HuH-7.5 (cell line): ENCODE measurements at places on chromosomes 4 and X.

- no peak for DNase-seq
These were observed 12.2 kb upstream of the PDE6B start for GRCh38 chr4:613126-613525.

DNA sequence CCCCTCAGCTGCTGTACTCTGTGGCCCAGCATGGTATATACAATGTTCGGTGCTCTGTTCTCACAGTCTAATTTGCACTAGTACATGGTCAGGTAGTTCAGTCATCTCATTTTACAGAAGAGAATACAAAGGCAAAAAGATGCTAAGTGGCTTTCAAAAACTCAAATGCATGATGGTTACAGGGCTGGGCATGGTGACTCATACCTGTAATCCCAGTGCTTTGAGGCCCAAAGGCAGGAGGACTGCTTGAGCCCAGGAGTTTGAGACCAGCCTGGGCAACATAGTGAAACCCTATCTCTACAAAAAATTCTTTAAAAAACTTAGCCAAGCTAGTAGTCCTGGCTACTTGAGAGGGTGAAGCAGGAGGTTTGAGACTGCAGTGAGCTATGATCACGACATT, 210.5 kb upstream of the KIT start:
- DNase-seq, result no peak

- DNase-seq, result no peak
These were observed 142.6 kb downstream of the EGF start for GRCh38 chr4:110055158-110055768.

DNA sequence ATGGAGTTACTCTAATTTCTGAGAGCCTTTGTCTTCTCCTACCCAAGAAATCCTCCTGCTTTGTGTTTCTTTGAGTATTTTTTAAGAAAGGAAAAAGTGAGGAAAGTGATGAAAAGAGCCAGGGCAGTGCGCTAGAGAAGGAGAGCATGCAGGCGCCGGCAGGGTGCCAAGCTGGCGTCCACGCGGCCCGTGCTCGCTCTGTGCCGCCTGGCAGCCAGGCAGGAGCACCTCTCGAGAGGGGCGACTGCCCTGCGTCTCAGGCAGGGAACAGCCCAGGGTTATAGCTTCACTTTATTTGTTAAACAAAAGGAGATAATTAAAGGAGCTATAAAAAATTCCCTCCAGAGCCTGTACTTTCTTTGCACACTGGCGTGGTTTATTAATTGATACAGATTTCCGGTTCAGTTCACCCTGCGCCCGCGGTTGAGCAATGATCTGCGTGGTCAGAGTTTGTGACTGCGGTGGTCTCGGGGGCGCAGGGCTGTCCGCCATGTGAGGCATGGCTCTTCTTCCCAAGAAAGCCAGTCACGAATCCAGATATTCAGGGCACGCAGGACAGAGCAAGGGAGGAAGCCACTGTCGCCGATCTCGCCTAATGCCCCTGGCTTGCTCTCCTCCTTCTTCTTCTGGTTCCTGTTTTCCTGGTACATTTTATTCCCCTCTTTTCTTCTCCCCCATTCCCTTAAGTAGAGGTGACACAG, 110.8 kb upstream of the PAQR3 start:
- no peak for DNase-seq

DNA sequence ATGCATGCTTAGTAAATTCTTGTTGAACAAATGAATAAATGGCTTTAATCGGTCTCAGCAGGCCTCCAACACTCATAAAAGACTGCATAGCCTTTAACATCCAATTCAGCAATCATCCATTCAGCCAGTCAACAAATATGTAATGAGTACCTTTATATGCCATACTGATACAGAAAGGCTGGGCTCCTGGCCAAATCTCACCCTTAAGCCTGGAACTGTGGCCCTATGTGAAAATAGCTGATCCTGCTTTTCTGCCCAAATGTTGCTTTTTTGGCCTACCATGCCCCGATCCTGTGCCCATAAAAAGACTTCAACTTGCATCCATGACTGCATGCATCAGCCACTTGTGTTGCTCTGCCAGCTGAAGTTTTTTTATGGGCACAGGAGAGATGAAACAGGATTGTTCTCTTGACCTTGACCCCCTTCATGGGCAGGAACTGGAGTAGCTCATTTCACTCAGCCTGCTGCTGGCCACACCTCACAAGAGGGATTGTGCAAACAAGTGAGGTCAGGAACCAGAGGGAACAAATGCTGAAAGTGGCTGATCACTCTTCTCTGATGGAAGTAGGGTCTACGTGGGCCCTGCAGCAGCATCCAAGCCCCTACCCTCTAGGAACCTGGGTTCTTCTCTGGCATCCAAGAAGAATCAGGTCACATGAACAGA, 75.6 kb downstream of the NPY1R start:
- DNase-seq, result no peak

DNA sequence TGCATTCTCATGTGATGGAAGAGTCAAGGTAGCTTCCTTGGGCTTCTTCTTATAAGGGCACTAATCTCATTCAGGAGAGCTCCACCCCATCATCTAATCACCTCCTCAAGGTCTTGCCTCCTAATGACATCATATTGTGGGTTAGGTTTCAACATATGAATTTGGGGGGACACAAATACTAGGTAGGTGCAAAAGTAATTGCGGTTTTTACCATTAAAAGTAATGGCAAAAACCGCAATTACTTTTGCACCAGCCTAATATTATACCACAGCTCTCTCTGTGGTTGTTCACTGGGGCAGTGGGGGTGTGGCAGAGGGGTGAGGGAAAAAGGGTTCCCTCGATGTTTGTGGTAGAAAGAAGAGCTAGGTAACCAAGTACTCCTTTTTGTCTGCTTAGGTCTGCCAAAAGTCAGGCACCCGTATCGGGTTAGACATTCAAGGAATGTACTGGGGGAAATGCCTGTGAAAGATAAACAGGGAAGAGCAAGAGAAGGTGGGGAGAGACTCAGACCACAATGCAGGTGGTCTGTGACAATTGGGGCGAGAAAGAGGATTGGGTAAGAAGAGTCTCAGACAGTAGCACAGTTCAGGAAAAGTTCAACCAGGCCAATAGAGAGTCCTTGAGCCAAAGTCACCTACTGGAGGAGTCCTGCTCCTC, 78.9 kb upstream of the MTM1 start:
- DNase-seq, result no peak

DNA sequence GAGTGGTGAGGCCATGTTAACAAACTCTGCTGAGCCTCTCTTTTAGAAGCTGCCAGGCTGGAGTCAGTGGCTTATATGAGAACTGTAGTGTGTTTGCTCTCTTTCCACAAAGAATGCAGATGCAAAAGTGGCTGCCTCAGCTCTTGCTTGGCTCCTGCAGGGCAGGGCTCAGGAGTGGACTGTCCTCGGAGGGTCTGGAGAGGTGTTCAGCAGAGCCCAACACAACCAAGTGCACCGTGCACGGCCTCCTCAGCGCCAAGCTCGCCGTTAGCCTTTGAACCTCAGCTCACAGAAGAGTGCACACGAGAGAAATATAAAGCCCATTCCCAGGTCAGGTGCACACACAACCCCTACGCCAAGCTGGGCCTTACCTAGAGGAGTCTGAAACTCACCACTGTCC, 82.8 kb downstream of the C4orf51 start:
- no peak for DNase-seq

DNA sequence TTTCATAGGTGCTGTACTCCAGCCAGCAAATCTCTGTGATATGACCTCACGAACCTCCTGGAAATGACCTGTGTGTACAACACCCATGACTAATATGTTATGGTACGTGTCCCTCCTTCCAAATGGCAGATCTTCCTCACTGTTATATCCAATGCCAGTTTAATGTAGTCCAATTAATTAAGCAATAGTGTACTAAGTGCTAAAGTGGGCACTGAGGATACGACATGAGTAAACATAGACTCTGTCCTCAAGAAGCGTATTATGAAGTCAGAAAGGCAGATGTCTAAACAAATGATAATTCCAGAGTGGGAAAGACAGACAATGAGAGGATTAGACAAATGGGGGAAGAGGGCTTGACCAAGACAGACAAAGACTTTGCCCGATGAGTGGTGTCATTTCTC, 33.9 kb downstream of the GPRIN3 start:
- DNase-seq, result no peak

GRCh38 chr4:155608225-155608885, 58.3 kb upstream of the GUCY1A1 start:
- no peak for DNase-seq

- DNase-seq, result no peak
These were observed 53.3 kb downstream of the TEX13A start for GRCh38 chrX:105167233-105167632.

DNA sequence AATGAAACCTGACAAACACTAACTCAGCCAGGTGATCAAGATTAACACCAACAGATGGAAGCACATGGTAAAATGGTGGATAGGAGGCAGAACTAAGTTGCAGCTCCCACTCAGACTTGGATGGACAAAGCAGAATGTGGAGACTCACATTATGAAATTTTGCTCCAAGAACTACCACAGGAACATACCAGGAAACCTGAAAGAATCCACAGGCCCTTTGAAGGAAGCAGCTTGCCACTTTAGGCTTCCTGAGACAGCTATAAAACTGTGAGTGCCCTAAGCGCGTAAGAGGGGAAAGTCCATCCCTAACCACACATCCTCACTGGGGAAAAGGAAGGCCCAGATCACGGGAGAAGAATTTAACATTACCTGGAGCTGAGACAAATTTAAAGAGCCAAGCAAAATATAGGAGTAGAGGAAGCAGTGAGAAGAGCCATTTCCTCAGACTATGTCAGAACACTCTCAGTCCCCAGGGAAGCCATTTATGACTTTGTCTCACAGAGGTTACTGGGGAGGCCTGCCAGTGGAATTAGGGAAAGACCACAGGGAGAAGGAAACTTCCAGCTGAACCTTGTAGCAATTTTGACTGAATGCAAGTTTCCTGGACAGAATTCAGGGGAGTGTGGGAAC, 224.5 kb downstream of the TEX13C start:
- DNase-seq, result no peak

DNA sequence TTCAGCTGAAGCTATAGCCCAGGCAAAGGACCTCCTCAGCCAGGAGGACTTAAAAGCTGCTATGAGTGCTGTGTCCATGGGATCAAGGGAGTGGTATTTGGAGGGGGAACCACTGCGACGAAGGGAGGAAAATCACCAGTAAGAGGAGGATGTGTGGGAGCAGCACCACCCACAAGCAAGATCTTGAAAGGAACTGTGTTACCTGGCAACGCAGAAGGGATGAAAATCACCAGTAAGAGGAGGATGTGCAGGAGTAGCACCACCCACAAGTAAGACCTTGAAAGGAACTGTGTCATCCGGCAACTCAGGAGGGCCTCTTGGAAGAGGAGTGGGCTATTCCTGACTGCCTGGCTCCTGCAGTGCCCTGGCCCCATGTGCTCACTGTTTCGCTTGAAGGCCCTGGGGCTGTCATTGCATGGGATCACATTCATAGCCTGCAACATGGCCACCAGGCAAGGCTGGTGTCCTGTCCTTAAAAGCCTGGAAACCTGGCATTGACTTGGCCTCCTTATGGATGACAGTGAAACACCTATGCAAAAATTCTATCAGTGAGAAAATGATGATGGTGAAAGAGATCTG, 48.3 kb downstream of the TRMT44 start:
- no peak for DNase-seq

GRCh38 chrX:46321676-46322075, 223.5 kb downstream of the ZNF674 start:
- DNase-seq, result no peak

- DNase-seq, result no peak
These were observed at the start of gene MAP7D2 for GRCh38 chrX:20116577-20117240. TSS of gene MAP7D2 (minus strand) at chrX:20116907. CDS start at chrX:20116879, 28 bp downstream.

DNA sequence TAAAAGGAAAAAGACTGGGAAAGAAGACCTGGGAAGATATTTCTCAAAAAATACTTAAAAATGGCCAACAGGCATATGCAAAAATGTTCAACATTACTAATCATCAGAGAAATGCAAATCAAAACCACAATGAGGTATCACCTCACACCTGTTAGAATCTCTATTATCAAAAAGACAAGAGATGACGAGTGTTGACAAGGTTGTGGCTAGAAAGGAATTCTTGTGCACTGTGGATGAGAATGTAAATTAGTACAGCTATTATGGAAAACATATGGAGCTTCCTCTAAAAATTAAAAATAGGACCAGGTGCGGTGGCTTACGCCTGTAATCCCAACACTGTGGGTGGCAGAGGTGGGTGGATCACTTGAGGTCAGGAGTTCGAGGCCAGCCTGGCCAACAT, 50.0 kb downstream of the C4orf46 start:
- DNase-seq, result no peak

DNA sequence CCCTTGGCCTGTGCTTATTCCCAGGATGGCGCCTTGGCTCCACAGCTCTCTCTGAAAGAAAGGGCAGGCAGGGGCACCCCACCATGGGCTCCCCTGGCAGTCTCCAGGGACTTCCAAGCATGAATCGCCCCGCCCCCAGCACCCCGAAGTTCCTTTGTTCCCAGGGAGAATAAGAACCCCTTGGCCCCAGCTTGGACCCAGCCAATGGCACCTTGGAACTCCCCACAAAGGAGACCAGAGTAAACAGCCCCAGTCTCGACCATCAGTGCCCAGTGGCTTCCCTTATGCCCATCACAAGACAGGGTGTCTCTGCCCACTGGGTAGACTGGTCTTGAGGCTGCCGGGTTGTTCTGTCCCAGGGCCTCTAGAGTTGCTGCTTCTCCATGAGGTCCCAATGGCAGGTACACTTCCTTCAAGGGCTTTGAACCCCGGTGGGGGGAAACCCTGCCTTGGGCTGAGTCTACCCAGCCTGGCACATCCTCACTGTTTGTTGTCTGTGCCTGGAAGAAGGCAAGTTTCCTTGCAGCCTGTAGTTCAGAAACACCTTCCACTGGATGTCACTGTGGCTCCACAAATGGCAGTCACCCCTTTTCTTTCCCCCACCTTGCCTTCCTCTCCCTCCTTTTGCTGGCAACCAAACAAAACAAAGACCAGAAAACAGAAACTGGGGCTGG, 30.8 kb downstream of the NBDY start:
- DNase-seq, result no peak

DNA sequence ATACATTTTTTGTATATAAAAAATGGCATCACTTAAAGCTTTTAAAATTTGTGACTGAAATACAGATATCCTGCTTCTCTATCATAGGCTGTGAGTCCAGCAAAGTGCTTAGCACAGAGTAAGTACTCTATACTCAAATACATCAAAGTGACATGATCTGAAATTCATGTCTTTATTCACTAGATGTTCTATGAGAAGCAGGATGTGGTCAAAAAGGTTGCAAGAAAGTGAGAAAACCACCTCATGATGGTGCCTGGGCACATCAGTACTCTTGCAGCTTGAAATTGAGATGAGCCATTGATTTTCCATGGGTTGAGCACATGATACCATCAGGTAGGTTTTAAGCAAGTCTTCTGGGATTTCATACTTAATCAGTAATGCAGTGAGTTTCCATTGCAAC, 20.4 kb upstream of the SFRP2 start:
- DNase-seq, result no peak

- no peak for DNase-seq
These were observed 68.6 kb upstream of the PPP3CA start for GRCh38 chr4:101415962-101416361.

DNA sequence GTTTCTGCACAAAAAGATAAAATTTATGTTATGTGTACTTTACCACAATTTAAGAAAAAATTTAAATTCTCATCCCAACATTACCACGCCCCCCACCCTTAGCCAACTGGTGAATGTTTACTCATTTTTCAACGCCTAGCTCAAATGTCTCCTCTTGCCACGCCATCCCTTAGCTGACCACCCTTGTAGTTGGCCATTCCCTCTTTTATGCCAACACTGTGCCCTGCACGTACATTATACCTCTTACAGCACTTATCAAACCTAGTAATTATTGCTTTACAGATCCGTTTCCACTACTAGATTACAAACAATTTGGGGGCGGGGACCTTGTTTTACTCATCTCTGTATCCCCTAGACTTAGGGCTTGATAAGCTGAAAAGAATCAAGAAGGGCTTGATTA, 644 bp downstream of the ERCC6L start:
- no peak for DNase-seq
